ENCODE measurements at places on chromosomes 7 and 10. TPM values are rescaled to one million over a fixed set of nuclear protein-coding genes. Genes with fewer than 3 reads are reported as not detected.

DNA sequence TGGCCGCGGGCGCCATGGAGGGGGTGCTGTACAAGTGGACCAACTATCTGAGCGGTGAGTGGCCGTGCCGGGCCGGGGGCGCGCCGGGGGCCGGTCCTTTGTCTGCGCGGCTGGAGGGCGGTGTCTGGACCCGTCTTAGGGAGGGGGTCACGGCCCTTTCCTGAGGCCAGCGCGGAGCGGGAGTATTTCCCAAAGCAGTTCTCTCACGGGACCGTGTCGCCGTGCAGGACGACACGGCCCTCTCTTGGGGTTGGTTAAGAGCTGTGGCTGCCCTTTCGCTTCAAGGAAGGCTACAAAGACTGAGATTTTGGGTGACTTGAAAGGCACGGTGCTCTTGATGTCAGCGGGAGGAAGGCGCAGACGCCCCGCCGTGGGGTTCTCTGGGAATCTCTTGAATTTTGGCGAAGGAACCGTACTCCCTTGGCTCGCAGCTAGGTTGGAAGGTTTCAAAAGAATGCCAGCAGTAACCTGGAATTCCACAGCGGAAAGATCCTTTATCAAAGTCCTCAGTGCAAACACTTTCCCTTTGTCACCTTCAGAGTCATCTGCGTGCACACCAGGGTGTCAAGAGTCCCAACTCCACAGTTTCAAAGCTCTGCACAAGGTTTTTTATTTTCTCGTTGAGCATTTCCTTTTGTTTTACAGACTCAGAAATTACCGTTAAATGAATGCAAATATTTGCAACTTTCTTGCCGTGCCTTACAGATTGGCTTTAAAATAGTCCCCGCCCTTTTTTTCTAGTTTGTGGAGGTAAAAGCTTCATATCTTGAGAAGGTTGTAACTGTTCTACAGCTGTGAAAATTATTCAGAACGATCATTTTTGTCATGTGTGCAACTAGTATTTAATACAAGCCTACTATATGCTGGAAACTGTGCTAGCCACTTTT lies 780 bp downstream of the PLEKHA8 start:
- DNase-seq, result peak; percentile 48

DNA sequence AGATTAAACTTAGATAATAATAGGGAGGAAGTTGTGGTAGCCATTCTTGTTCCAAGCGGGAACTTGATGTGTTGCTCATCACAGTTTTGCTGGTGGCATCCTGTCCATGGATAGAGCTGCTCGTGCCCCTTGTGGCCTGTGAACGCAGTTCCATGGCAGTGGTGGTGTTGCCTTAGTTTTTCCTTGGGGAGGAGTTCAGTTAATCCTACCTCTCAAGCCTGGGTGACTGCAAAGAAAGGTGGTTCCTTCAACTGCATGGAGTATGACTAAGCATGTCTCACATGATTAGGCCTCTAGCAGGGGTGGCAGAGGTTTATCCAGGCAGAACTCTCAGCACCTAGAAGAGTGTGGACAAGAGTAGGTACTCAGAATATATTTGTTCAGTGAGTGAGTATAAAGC lies 99.7 kb downstream of the MAPK8 start:
- peak; percentile 73 for DNase-seq

DNA sequence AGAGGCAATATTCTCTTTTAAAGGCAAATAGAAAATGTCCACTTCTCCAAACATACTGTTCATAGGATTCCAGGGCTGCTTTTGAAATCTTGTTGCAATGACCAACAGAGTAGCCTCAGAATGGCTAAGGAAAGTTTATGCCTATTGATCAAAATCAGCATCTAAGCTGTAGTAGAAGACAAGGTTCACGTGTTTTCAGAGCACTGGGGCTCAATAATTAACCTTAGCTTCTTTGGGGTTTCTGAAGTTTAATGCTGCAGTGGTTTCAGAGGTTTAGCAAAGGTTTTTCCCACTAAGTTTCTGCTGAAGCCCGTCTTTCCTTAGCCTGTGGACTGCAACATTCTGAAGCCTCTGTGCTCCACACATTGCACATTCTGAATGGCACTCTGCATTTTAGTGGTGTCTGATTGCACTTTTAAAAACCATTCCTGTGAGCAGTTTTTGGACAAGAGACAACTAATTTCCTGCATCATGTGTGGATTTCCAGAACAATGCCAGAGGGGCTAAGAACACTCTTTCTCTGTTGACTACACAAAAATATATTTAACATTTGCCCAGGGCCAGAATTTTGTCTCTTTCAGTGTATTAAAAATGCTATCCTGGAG lies 342.5 kb downstream of the PTEN start:
- DNase-seq, result no peak

GRCh38 chr7:86499986-86500385 lies 143.7 kb upstream of the GRM3 start:
- DNase-seq, result no peak

GRCh38 chr7:131533566-131534561 lies 22.6 kb downstream of the PODXL start:
- no peak for DNase-seq

DNA sequence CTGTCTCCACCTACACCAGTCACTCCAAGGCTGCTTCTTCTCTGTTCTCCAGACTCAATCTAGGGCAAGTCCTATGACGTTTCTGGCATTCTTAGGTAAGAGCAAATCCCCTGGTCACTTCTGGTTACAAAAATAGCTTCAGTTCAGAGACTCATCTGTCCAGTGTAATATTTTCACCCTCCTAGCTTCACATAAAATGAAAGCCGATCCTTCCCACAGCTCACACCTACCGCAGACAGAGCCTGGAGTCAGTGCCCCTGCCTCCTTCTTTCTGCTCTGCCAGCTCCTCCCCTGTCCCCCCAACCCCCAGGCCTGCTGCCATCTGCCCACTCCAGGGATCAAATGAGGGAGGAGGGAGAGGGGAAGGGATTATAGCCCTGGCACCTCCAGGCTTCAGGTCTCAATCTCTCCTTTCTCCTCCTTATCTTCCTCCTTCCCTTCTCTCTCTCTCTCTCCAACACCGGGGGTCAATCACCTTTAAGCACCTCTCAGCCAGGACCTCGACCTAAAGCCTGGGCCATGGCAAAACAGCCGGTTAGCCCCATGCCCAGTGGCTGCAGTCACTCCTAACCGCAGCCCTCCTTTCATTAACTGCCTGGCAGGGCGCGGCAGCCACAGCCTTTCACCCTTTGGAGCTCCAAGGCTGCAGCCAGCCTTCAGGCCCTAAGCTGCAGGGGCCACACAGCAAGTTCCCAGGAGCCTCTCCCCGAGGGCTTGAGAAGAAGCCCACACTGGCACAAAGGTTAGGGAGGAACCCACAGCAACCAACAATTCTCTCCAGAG lies 292.6 kb upstream of the MGMT start:
- DNase-seq, result no peak

GRCh38 chr7:134356421-134356936 lies 39.7 kb upstream of the SLC35B4 start:
- no peak for DNase-seq

DNA sequence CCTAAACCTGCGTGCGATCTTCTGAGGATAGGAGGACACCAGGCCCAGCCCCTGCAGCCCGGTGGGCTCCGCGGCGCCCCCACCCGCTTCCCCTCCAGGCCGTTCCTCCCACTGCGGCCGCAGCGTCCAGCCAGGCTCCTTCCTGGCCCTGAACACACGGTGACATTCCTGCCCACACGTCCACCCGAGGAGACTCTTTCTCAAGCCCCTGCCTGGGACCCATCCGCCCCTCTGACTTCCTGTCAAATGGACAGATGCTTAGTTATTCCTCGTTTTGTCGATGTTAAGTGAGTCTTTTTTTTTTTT lies 32.4 kb upstream of the RNF32 start:
- DNase-seq, result no peak

DNA sequence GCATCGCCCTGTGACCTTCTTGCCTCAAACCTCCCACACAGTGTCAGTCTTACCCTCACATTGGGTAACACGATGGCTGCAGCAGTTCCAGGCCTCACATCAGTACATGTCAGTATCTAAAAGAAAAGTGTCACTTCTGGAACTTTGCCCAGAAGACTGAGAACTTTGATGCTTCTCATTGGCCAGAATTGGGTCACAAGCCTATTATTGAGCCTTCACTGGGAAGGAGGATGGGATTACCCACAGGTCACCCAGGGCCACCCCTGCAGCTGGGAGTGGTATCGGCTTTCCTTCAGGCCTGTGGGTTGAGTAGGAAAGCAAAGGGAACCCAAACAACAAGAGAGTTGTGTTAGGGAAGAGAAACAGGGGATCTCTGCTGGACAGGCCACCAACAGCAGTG lies 111.5 kb downstream of the NPY start:
- DNase-seq, result peak; percentile 32

DNA sequence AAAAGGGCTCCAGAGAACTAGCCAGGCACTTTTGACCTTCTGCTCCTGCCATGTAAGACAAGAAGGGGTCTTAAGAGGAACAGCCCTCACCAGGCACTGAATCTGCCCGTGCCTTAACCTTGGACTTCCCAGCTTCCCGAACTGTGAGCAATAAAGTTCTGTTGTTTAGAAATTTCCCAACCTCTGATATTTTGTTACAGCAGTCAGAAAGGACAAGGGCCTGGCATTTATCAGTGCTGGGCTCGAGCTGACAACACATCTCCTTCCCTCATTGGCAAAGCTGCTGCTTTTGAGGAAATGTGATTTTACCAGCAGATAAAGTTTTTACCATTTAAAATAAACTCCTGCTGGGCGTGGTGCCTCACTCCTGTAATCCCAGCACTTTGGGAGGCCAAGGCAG lies 103.5 kb downstream of the GPR26 start:
- no peak for DNase-seq

DNA sequence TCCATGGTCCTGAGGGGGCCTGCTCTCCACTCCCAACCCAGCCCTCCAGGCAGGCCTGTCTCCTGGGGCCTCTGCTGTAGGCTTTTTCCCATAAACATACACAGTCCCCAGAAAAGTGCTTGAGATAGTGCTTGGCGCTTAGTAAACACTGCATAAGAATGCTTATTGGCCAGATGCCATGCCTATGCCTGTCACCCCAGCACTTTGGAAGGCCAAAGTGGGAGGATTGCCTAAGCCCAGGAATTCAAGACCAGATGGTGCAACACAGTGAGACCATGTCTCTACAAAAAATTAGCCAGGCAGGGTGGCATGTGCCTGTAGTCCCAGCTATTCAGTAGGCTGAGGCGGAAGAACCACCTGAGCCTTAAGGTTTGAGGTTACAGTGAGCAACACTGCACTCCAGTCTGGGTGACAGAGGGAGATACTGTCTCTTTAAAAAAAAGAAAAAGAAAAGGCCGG lies 24.6 kb upstream of the ASL start:
- peak; percentile 92 for DNase-seq

DNA sequence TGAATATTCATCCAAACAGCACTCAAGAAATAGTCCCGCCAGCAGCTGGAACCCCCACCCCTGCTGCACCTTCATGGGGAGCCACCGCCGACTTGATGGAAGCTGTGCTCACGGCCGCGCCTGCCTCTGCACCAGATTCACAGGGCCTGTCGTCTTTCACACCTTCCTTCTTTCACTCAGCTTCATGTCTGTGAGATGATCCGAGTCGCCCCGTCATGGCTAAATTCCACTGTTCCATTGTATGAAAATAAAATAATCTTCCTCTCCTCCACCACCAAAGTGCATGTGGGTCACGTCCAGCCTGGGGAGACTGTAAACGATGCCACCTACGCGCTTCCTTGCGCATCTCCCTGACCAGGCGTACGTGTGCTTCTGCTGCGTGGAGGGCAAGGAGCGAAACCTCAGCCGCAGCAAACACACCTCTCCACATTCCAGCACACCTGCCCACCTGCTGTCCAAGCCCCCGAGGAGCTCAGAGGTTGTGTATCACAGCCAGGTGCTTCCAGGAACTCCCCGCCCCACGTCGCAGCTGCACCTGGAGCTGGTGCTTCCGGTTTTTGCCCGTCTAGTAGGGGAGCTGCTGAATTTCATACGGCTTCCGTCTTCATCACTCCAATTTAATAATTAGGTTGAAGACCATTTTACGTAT lies 137.0 kb downstream of the PTPRN2 start:
- no peak for DNase-seq

GRCh38 chr7:129009437-129009836 lies 45.5 kb downstream of the TNPO3 start:
- DNase-seq, result no peak

DNA sequence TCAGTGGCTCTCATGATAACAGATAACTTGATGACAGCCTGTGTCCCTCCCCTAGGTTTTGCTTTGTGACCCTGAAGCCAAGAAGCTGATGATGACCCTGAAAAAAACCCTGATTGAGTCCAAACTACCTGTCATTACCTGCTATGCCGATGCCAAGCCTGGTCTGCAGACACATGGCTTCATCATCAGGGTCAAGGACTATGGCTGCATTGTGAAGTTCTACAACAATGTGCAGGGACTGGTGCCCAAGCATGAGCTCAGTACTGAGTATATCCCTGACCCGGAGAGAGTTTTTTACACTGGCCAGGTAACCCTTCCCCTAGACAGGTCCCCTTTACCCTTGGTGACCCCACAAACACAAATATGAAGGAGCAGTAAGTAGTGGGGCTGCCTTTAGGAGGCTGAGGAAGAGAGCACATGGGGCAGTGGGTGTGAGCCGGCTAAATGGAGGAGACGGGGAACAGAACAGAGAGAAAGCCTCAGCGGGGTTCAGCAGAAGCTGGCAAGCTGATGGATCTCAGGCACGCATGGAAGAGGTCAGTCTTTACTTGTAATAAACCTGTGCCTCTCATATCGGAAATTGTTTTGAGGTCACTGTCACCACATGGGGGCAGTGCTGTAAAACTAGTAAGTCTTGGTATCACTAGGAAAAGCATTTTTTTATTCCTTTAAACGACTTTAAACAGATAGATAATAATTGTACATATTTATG lies 20.2 kb downstream of the PDCD11 start:
- peak; percentile 63 for DNase-seq

- peak; percentile 44 for DNase-seq
These were observed 4.9 kb upstream of the SLC29A3 start for GRCh38 chr10:71314028-71314693.

- DNase-seq, result no peak
These were observed 343.7 kb downstream of the ELMO1 start for GRCh38 chr7:37104822-37105518.

Gene SHLD2
- 32.4 TPM for total RNA-seq

Gene ZNF777
- total RNA-seq, result 11.0 TPM

Gene PTN
- total RNA-seq, result 5.7 TPM

Gene SEC61G
- total RNA-seq, result 2,585 TPM

Gene TRUB1
- 36.6 TPM for total RNA-seq

Gene MINDY3
- 23.1 TPM for total RNA-seq

Gene HOXA9
- 8.7 TPM for total RNA-seq

Gene NKX2-3
- not detected for total RNA-seq

Gene SRGN
- 438 TPM for total RNA-seq

All from LHCN-M2 (cell line).